ENCODE measurements at places on chromosomes 3 and 15.
A peak's percentile ranks its signal among the peaks of the same experiment; 100 is the strongest.

GRCh38 chr3:55807210-55807609 lies 320.1 kb upstream of the WNT5A start:
- no peaks in the 10 kb centered on the region for H3K36me3 ChIP-seq
- H3K27me3 ChIP-seq: no peaks in the 10 kb centered on the region
- H3K4me1 ChIP-seq: no peaks in the 10 kb centered on the region
- no peak overlapping the region for H3K27ac ChIP-seq
- H3K4me3 ChIP-seq: no peak overlapping the region

DNA sequence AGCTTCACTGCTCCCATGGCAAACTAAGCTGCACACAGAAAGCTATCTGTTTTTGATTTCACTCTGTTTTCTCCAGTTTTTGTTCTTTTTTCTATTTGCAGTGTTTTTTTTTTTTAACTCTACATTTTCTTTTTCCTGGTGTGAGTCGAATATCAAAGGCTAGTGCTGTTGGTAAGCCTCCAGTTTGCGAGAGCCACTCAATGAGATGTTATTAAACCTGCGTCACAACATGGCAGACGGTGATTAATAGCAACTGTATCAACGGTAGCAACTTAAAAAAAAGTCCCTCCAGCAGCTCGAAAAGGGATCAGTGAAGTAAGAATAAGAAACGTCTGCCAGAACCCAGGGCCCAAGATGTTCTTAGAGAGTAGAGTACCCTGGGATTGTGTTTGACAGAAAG lies 84.1 kb downstream of the MEIS2 start:
- no peak for DNase-seq
- H3K27me3 ChIP-seq: no peaks in the 10 kb centered on the region
- no peaks in the 10 kb centered on the region for H3K4me1 ChIP-seq
- H3K27ac ChIP-seq: no peak overlapping the region

DNA sequence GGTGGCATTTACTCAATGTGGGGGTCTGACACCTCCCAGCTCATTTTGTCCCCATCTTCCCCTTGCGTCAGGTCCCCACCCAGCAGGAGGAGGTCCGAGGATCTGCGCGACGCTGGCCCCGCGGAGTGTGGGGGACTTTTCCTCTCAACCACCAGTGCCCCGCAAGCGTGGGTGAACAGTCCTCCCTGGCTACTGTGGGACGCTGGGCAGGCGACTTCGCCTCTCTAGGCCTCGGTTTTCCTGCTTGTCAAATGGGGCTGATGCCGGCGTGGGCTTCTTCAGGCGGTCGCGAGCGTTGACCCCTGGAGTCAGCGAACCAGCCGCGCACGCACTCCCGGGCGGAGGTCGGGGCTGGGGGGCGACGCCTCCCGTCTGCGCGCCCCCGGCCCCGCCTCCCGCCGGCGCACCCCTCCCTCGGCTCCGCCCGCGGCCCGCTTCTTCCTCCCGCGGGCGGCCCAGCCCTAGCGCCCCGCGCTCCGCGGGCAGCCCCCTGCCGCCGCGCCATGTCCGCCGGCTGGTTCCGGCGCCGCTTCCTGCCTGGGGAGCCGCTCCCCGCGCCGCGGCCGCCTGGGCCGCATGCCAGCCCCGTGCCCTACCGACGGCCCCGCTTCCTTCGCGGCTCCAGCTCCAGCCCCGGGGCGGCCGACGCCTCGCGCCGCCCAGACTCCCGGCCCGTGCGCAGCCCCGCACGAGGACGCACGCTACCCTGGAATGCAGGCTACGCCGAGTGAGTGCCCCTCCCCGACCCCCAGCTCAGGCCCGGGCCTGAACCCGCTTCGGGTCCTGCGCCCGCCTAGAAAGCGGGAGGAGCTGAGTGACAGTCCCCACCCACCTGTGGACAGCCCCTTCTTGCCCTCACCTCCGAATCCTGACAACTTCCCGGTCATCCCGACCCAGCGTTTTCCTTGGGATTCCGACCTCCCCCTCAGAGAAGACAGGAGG lies at the start of gene PPM1M:
PPM1M (plus strand) TSS at position 438 of the 942 bp plus-strand sequence; CDS start at position 504, 66 bp downstream.
- H3K27ac ChIP-seq: peak within 1 kb of the TSS; percentile 87
- H3K4me3 ChIP-seq: peak within 1 kb of the TSS; percentile 85
- no peaks in the 10 kb centered on the region for H3K27me3 ChIP-seq
- peaks cover 61% of the 10 kb centered on the region for H3K36me3 ChIP-seq

- H3K27me3 ChIP-seq: peaks cover 6% of the 10 kb centered on the region
- H3K4me1 ChIP-seq: peaks cover 39% of the 10 kb centered on the region
- H3K27ac ChIP-seq: peak overlapping the region; percentile 53
- H3K4me3 ChIP-seq: no peak overlapping the region
- no peak for DNase-seq
These were observed 210.0 kb upstream of the PROK2 start for GRCh38 chr3:71994906-71995305.

DNA sequence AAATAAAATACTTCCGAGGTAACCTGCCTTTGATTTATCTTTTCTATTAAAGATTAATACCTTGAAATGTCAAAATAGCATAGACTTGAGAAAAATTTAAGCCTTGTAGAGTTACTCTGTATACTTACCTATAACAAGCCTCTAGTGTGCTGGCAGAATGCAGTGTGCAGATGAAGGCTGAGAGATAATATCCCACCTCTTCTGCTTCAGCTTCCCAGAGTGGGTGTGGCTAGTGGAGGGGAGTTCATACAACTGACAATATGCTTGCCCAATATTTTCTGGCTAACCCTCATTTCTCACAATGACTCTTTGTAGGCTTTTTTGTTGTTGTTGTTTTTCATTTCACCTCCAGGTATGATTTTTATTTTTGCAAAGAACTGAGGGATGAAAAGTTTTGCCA lies 15.7 kb upstream of the ZBTB20 start:
- no peak overlapping the region for H3K4me3 ChIP-seq
- no peaks in the 10 kb centered on the region for H3K27me3 ChIP-seq
- no peaks in the 10 kb centered on the region for H3K36me3 ChIP-seq
- peaks cover 30% of the 10 kb centered on the region for H3K4me1 ChIP-seq
- no peak for DNase-seq

DNA sequence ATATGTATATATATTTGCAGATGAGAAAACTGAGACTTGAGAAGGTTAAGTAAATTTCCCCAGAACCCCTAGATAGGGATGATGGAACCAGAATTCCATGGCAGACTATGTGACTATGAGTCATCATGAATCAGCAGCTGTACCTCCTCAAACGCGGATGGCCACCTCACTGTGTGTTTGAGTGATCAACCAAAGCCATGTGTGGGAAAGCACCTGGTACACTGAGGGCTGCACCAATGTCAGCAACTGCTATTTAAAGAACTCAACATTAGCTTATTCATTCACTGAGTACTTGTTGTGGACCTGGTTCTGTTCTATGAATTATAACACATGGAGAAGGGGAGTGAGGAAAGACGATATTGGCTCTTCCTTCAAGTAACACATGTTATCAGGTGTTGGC lies 377.0 kb downstream of the GAP43 start:
- H3K27me3 ChIP-seq: peaks cover 4% of the 10 kb centered on the region
- H3K4me3 ChIP-seq: no peak overlapping the region
- no peaks in the 10 kb centered on the region for H3K4me1 ChIP-seq
- no peak for DNase-seq
- no peaks in the 10 kb centered on the region for H3K36me3 ChIP-seq

DNA sequence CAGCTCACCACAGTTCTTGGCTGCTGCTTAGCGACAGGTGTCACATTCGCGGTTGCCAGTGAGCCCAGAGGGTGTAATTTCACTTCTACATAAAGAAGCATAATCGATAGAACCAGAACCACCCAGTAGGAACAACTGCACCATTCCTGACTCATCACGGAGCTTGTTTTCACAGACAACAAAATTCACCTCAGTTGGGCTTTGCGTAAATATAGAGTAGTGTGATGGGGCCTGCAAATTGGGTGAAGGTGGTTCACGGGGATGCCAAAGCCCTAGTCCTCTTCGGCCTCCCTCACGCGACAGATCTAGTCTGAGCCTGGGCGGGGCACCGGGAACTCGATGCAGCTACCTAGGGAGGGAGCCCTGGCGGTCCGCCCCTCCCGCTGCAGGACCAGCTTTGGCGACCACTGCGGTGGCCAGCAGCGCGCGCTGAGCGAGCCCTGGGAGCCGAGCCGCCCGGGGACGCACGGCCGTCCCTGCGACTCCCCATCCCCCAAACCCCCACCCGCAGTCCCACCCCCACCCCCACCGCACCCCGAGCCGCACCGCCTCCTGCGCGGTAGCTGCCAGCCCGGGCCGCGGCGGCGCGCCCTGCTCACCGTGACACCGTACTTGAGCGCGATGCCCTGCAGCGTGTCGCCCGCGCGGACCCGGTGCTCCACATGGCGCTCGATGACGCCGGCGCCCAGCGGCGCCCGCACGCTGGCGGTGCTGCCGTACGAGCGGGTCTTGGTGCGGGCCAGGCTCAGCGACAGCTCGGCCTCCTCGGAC lies 519 bp downstream of the LYSMD2 start:
- peak overlapping the region; percentile 88 for H3K27ac ChIP-seq
- peak overlapping the region; percentile 77 for H3K4me3 ChIP-seq
- no peaks in the 10 kb centered on the region for H3K27me3 ChIP-seq
- peaks cover 7% of the 10 kb centered on the region for H3K36me3 ChIP-seq
- peaks cover 60% of the 10 kb centered on the region for H3K4me1 ChIP-seq

DNA sequence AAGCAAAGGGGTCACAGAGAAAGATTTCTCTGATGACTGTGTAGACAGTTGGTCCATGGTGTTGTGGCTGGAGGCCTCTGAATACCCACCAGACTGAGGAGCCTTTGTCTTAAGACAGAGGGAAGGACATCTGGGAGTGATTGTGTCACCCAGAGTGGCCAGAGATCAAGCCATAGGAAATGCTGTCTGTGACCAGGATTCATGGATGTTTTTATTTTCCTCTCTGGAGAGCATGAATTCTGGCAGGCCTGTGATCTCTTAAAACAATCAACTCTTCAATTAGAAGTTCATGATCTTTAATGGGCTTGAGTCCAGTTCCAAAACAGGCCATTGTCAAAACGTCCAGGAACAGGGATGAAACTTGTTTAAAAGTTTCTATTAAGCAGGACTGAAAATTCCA lies 198.9 kb upstream of the CTDSPL start:
- H3K4me3 ChIP-seq: no peak overlapping the region
- no peaks in the 10 kb centered on the region for H3K4me1 ChIP-seq
- H3K36me3 ChIP-seq: no peaks in the 10 kb centered on the region
- H3K27ac ChIP-seq: no peak overlapping the region
- peaks cover 10% of the 10 kb centered on the region for H3K27me3 ChIP-seq

GRCh38 chr3:98966862-98967546 lies 65.5 kb upstream of the DCBLD2 start:
- peaks cover 10% of the 10 kb centered on the region for H3K27me3 ChIP-seq
- H3K4me3 ChIP-seq: no peak overlapping the region

DNA sequence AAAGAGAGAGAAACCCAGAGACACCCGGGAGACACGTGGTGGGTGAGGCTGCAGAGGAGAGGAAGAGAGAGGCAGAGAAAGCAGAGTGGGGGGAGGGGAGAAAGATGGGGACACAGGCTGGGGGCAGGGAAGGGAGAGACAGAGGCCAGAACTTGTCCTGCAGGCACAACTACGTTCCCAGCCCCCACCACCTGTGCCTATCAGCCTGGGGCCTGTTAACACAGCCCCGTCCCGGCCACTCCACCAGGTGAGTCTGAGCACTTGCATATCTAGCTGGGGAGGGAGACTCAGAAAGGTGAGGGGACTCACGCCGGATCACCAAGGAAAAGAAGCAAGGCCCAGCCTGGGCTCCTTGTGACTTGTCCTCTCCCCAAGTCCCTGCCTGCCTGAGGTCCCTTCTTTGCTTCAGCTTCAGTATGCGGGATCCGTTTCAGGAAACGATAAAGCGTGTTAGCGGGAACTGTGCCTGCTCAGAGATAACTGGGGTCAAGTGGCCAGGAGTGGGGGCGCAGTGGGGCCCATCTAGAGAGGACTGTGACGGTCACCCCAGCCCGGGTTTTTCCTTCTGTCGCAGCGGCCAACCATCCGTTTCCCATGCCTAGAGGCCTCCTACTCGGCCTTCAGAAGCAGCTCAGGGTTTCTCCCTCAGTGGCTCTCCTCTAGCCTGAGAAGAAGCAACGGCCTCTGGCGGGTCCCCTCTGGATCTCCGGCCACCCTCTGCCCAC lies 10.3 kb downstream of the LINGO1 start:
- no peaks in the 10 kb centered on the region for H3K4me1 ChIP-seq
- DNase-seq: no peak
- H3K27me3 ChIP-seq: no peaks in the 10 kb centered on the region
- no peaks in the 10 kb centered on the region for H3K36me3 ChIP-seq
- no peak overlapping the region for H3K4me3 ChIP-seq

DNA sequence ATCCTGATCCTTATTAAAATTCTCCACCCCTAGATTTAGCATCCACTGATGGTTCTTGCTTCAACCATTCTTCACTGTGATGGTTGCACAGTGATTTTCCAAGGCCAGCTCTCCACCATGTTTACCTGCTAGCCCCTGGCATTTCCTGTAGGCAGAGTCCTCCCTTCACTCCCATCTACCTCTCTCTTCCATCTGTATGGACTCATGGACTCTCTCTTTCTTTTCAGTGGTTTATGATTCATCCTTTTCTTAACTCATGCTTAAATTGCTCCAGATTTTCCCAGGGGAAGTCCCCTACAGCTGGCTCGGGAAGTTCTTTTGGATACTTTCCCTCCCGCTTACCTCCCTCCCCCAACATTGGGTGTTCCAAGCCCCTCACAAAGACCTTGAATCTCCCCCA lies 18.7 kb downstream of the TGM4 start:
- no peak for DNase-seq
- H3K4me3 ChIP-seq: no peak overlapping the region
- no peaks in the 10 kb centered on the region for H3K27me3 ChIP-seq
- no peaks in the 10 kb centered on the region for H3K36me3 ChIP-seq
- no peaks in the 10 kb centered on the region for H3K4me1 ChIP-seq

GRCh38 chr15:28783466-28783865 lies 65.0 kb downstream of the GOLGA6L7 start:
- no peaks in the 10 kb centered on the region for H3K36me3 ChIP-seq
- H3K4me3 ChIP-seq: no peak overlapping the region
- DNase-seq: no peak

- H3K27me3 ChIP-seq: peaks cover 2% of the 10 kb centered on the region
- no peaks in the 10 kb centered on the region for H3K36me3 ChIP-seq
- no peaks in the 10 kb centered on the region for H3K4me1 ChIP-seq
- no peak for DNase-seq
- no peak overlapping the region for H3K27ac ChIP-seq
- H3K4me3 ChIP-seq: no peak overlapping the region
These were observed 228.5 kb downstream of the PTPRG start for GRCh38 chr3:61789861-61790260.

DNA sequence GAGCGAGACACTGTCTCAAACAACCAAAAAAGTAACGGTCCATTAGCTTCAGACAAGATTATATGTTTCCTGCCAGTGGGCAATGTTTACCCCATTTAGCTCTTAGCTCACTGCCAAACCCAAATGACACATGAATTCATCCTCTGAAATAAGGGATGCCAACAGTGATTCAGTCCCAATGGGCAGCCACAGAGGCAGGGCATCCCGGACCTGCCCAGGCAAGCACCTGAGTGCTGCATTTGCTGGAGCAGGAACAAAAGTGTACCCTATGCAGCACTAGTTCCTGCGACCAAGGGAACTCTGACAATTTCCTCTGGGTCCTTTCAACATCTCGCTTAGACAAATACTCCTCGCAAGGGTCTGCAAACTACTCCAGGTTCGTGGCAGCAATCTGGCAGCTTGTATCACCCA lies 8.0 kb downstream of the IP6K2 start:
- no peak for DNase-seq
- H3K27me3 ChIP-seq: no peaks in the 10 kb centered on the region
- H3K36me3 ChIP-seq: peaks cover 44% of the 10 kb centered on the region
- H3K4me3 ChIP-seq: no peak overlapping the region

- peaks cover 2% of the 10 kb centered on the region for H3K36me3 ChIP-seq
- H3K27me3 ChIP-seq: no peaks in the 10 kb centered on the region
- H3K4me3 ChIP-seq: no peak overlapping the region
- no peak for DNase-seq
These were observed 200.0 kb upstream of the CBLB start for GRCh38 chr3:106068795-106069194.
